ENCODE measurements at places on chromosomes 6 and 20.

GRCh38 chr20:12482661-12483060 lies 526.1 kb upstream of the SPTLC3 start:
- no peaks in the 10 kb centered on the region for H3K27me3 ChIP-seq
- DNase-seq = no peak
- H3K36me3 ChIP-seq = no peaks in the 10 kb centered on the region
- no peaks in the 10 kb centered on the region for H3K4me1 ChIP-seq
- H3K27ac ChIP-seq = no peak overlapping the region

DNA sequence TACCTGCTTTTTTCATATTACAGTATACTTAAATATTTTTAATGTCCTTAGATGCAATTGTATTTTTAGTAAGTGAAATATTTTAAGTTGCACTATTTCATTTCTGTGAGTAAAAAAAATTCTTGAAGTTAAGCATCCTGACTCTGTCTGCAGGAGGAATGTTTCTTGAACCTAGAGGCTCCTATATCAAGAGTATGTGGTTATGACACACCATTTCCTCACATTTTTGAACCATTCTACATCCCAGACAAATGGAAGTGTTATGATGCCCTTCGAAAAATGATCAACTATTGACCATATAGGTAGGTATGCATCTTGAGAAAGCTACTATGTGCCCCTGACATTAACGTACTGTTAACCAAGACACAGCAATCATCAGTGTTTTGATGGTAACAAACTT lies 237.0 kb downstream of the BCKDHB start:
- no peak for DNase-seq
- no peaks in the 10 kb centered on the region for H3K4me1 ChIP-seq
- H3K27ac ChIP-seq = no peak overlapping the region
- no peak overlapping the region for H3K4me3 ChIP-seq
- no peaks in the 10 kb centered on the region for H3K27me3 ChIP-seq

DNA sequence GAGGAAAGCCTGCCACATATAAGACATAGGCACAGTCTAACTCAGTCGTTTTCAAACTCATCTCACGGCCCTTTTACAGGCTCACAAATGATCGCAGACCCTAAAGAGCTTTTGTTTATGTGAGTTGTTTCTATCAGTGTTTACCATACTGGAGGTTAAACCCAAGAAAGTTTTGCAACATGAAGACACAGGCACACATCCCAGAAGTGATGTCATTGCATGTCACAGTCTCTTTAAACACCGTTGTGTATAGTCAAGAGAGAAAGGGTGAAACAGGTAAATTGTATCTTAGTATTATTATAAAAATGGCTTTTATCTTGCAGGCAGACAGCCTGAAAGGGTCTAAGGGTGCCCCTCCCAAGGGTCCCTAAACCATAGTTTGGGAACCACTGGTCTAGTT lies 96.7 kb downstream of the BACH2 start:
- no peak for DNase-seq
- peaks cover 7% of the 10 kb centered on the region for H3K4me1 ChIP-seq
- no peaks in the 10 kb centered on the region for H3K27me3 ChIP-seq
- peaks cover 35% of the 10 kb centered on the region for H3K36me3 ChIP-seq

GRCh38 chr6:106223300-106223930 lies 102.1 kb downstream of the ATG5 start:
- no peaks in the 10 kb centered on the region for H3K27me3 ChIP-seq
- H3K36me3 ChIP-seq = no peaks in the 10 kb centered on the region
- H3K4me3 ChIP-seq = no peak overlapping the region
- peak; percentile 71 for DNase-seq
- peaks cover 7% of the 10 kb centered on the region for H3K4me1 ChIP-seq
- no peak overlapping the region for H3K27ac ChIP-seq
